ENCODE measurements at places on chromosomes 16 and 17.

DNA sequence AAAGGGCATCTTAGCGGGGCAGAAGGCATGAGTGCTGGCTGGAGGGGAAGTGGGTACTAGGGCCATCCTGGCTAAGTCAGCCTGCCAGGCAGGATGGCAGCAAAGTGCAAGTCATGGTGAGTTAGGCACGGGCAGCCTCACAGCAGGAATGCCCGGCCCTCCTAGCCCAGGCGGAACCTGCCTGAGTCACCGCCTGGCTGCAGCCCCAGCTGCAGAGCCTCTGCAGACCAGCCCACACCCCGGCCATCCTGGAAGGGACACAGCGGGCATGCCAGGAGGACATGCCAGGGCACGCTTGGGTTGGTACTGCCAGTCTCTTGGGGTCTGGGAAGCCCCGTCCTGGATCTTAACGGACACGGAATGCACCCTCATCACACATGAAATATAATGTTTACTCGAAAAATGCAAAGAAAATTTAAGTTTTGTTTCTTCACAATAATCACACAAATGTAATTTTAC is 5.0 kb upstream of the ALDH3A1 start:
- DNase-seq, result no peak

- no peak for DNase-seq
These were observed 1.9 kb downstream of the NUDT7 start for GRCh38 chr16:77724174-77724573.

- peak; percentile 66 for DNase-seq
These were observed at the start of gene KSR1 for GRCh38 chr17:27455914-27456680. TSS of gene KSR1 (plus strand) at chr17:27456448. CDS start at chr17:27456644, 196 bp downstream.

DNA sequence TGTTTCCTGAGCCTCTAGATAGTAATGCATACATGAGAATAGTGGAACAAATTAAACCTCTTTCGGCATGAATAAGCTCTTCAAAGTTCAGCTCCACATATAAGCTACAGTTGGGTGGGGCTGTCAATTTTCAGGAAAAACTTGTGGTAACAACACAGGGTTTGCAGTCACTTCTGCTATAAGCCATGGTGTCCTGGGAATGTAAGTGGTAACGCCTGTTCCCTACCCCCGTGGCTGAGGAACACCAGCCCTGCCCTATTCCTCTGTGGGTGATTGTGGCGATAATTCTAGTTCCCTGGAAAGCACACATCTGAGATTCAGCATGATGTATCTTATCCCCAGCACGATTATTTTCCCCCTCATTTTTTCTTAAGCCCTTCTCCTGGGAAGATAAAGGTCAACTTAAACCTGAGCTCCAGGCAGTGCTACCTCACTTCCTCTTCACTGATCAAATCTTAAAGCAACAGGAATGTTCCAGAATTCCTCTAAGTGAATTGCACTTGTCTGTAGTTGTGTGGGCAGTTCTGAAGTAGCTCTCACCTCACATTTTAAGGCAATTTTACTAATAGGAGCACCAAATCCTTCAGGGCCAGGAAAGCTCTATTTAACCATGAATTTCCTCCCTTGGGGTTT is 500.7 kb upstream of the HSBP1 start:
- DNase-seq, result no peak

GRCh38 chr16:46961373-46962353 is 11.8 kb downstream of the DNAJA2 start:
- no peak for DNase-seq

DNA sequence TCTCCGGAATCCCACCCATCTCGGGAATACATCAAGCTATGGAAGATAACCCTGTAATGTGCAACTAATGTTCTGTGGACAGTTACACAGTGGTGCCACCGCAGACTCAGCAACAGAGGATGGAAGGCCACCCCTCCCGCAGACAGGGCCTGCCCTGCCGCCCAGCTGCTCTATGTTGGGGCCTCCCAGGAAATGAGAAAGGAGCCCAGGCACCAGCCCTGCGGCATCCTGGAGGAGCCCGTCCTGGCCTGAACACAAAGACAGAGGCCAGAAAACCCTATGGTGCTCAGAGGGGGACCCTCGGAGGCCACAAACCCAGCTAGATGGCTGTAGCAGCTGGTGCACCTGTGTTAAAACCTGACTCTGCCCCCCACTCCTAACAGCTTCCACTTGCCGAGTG is 216.1 kb upstream of the RPL38 start:
- DNase-seq, result no peak

GRCh38 chr17:72445055-72445991 is 324.5 kb downstream of the SOX9 start:
- DNase-seq, result no peak

Data from stimulated activated CD8-positive, alpha-beta memory T cell treated with anti-CD3 and anti-CD28 coated beads, Interleukin-15, amount 100 ng/mL, for 4 hours (primary cell).